Nucleus accumbens (tissue), 56 donors: ENCODE measurements at places on chromosomes 3 and 15.
A peak's percentile ranks its signal among the peaks of the same experiment; 100 is the strongest.

GRCh38 chr3:194285024-194285849 is 65.9 kb downstream of the CPN2 start:
- no peak for DNase-seq

DNA sequence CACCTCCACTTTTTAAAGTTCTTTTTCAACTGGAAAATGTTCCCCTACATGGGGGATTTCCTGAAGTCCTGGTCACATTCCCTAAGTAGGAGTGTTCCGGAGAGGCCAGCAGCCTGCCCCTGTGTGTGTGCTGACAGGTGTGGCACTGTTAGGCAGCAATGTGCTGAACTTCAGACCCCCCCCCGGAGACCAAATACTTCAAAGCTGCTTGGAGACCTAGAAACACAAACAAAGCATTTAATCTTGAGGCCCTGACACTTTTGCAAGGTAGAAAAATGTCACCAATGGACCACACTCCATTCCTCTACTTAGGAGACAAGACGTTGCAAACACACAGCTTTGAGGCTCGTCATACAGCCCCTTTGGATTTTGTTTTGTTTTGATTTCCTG is 259.6 kb upstream of the CTNNB1 start:
- no peak for DNase-seq

DNA sequence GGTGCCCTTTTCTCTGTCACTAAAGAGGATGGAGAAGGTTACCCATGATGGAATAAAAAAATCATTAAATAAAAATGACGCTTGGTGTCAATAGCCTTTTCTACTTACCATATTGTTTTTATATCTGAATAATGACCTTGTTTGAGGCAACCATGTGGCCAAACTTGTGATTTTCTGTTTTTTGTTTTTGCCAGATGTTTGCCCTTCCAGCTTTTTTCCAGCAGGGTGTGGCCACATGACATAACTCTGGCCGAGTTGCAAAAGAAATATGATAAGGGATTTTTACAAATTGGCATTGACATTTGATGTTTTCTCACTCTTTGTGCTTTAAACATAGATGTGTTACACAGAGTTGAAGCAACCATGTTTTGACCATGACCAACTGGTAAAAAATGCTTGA is 39.7 kb upstream of the EPHA3 start:
- no peak for DNase-seq

DNA sequence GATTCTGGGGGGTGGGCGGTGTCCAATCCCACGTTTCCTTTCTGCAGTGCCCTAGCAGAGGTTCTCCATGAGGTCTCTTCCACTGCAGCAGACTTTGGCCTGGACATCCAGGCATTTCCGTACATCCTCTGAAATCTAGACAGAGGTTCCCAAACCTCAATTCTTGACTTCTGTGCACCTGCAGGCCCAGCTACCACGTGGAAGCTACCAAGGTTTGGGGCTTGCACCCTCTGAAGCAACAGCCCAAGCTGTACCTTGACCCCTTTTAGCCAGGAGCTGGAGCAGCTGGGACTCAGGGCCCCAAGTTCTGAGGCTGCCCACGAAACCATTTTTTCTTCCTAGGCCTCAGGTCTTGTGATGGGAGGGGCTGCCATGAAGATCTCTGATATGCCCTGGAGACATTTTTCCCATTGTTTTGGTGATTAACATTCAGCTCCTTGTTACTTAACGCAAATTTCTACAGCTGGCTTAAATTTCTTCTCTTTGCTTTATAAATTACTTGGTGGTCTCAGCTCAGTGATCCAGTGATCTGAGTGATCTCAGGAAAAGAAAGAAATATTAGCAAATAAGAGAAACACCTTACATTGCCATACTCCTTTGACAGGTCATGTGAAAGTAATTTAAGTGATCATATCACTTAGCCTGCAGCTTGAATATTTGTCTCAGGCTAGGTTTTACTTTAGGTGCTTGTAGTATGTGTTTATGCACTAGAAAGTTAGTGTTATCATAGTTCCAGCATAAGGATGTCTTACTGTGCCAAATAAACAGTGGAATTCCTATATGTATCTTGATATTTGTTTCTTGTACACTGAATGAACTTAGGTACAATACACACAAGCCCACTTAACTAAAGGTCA is 3.0 kb downstream of the SNAP23 start:
- DNase-seq = no peak

DNA sequence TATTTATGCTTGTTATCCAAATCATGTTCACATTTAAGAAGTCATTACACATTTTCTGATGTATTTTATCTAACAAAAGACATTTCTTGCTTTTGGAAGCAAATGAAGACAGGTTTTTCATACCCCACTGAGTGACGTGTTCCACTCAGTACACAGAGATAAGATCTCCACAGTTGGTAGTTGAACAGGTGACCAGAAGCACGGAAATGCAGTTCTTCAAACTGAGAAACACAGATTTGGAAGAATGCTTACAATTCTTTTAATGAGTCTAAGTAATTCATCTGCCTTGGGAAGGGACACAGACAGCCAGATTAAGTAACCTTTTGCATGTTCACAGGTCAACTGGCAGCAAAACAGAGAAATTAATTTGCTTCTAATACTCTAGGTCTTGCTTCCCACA is 23.1 kb downstream of the PTX3 start:
- DNase-seq = no peak

- no peak for DNase-seq
Observed at GRCh38 chr15:38190501-38190900, 62.1 kb upstream of the SPRED1 start.

DNA sequence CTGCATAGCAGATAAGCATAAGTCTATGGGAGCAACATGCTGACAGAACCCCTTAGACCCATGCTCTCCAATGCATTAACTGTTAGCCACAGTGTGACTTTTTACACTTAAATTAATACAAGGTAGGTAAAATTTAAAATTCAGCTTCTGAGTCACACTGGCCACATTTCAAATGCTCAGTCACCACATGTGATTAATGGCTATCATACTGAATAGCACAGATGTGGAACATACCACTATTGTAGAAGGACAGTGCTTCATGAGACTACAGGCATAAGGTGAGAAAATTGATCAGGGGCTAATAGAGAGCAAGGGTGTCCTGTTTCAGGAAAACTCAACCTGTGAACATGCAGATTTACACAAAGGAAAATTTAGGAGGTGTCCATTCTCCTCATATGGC is 357.0 kb upstream of the SEMA6D start:
- DNase-seq = no peak

GRCh38 chr3:174477491-174477890 is 381.6 kb upstream of the NAALADL2 start:
- no peak for DNase-seq

GRCh38 chr3:42728668-42729364 is 26.2 kb upstream of the HHATL start:
- DNase-seq = no peak

DNA sequence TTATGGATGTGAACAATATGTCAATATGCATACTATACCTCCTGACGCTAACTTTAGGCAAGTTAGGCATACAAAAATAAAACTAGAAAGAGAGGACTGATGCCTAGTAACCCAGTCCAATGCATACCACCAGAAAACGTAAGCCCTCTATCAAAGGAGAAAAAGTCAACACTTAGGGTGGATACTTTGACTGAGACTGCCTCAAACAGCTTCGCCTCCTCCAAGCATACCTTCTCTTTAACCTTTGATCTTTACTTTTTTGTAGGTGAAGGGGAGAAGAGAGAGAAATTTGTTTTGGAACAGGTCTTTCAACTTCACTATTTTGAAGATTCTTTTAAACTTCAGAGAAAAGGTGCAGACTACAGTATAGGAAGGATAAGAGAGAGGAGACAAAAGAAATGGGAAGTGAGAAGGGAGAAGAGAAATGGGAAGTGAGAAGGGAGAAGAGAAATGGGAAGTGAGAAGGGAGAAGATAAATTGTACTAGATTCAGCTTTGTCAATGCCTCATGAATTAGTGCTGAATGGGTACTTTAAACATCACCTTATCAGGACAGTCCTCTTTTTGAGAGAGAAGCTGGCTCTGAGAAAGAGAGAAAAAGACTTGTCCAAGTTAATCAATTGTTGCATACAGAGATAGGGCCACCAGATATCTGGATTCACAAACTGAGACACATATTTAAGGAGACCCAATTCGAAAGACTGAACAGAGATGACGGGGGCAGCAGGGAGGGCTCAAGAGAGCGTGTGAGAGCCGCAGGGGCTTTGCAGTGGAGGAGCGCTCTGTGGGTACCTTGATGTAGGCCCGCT is 1.0 kb downstream of the P3H2 start:
- no peak for DNase-seq

GRCh38 chr3:149959443-149959842 is 11.3 kb downstream of the PFN2 start:
- no peak for DNase-seq

DNA sequence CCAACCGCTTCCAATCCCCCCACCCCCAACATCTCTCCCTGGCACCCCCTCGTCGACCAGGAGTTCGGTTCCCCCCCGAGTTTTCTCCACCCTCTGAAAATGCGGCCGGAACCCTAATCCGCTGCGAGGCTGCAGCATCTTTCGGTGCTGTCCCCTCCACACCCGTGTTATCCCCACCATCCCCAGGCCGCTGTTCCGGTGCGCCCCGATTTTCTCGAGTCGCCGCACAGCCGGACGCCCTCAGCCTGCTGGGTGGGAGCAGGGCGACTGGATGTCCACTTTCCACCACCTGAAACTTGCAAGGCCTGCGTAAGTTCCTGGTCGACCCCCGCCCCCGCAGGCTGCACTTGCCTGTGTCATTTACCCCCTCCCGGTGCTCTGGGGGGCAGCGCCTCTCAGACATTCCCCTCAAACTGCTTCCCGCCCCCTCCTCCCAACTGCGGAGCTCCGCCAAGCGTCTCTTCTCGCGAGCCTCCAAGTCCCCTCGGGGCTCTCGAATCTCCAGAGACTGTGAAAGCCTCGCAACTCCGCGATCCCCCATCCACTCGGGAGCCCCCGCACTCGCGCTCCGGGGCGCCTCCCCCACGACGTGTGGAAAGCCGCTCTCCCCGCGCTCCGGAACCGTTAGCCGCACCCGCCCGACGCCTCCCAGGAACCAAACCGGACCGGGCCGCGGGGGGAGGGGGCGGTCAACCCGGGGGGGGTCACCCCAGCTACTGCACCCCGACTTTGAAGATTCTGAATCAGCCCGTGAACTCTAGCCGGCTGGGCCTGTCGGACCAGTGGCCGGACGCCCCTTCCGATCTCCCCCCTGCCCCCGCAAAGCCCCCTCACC is 566 bp downstream of the ETV5 start:
- no peak for DNase-seq

DNA sequence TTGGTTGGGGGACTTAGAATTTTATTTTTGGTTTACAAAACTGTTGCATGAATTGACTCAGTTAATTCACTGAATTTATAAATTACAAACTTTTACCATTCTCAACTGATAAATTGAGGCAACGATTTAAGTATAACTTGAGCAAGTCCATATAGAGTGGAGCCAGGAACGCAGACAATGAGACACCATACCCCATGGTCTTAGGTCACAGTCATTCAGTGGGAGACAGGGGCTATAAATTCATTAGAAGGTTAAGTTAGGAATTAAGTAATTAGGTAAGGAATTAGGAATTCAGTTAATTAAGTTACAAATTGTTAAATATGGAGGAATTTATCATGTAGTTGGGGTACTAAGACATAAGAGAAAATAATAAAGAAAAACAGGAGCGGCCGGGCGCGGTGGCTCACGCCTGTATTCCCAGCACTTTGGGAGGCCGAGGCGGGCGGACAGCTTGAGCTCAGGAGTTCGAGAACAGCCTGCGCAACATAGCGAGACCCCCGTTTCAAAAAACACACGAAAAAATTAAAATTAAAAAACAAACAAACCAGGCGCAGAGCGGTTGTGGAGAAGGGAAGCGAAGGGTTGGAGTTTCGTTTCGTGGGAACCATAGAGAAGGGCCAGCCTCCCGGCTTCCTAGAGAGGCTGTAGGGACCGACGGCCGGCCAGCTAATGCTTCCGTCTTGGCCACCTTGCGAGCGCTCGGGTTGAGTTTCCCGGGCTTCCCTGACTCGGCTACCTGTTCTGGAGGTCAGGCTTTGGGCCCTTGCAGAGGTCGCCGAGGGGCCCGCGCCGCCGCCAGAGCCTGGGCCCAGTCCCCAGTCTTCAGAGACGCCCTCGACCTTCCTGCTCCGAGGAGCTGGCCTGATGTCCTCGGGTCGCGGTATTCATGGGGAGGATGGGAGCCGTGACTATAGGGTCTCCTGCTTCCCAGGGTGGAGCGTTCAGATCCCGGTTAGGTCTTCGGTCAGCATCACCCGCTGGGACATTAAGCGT is at the start of gene ZNF619:
Gene ZNF619 (plus strand): TSS at position 645 of the 993 bp plus-strand sequence. CDS start 858 bp downstream, outside the sequence.
- DNase-seq = peak; percentile 42

DNA sequence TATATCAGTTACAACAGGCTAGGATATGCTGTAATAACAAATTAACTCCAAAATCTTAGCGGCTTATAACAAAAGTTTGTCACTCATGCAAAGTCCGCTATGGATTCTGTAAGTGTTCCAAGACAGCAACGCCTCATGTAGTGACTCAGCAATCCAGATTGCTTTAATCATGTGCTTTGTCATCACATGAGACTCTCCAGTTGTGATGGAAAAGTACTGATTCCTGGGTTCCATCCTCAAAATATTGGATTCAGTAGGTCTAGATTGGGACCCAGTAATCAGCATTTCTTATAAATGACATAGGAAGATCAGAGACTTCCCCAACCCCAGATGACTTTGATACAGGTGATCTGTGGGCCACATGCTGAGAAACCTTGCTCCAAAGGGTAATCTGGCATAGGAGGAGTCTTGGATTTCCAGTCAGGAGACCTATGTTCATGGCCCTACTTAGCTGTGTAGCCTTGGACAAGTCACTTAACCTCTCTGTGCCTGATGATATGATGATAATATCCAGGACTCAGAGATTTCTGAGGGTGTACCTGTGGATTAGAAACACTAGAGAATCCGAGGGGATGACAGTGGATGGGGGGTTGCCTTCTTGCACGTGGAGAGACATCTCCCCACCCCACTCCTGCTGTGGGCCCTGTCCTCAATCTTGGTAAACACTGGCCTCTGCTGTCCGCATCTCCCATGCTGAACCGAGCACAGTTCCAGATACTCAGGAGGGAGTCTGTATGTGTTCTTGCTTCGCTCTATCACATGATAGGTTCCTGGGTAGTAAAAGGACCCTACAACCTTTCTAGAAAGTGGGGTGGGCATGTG is 65.5 kb downstream of the CORO2B start:
- DNase-seq = no peak

GRCh38 chr3:70464465-70464864 is 152.0 kb upstream of the MDFIC2 start:
- DNase-seq = no peak

DNA sequence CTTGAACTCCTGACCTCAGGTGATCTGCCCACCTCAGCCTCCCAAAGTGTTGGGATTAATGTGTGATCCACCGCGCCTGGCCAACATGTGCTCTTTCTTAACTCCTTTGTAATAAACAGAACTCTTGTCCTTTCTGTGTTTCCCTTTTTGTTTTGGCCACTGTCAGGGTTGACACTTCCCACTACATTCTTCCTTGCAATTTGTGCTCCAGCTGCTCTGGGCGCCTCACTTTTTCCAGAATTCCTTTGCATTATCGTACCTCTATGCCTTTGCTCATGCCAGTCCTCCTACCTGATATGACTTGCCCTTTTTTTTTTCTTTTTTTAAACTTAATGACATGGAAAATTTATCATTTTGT is 38.8 kb upstream of the SMAD3 start:
- no peak for DNase-seq

GRCh38 chr15:41827880-41828806 is at the start of gene JMJD7:
TSS of gene JMJD7 (plus strand) at chr15:41828092. CDS start at chr15:41828125, 33 bp downstream.
- peak; percentile 96 for DNase-seq

- DNase-seq = no peak
Observed at GRCh38 chr3:162019817-162020216, 523.2 kb downstream of the OTOL1 start.

GRCh38 chr15:38614621-38615020 is 50.0 kb upstream of the RASGRP1 start:
- DNase-seq = no peak

GRCh38 chr15:44713006-44713966 is 2.0 kb downstream of the B2M start:
- DNase-seq = no peak

GRCh38 chr3:70849911-70850699 is 537.7 kb upstream of the MDFIC2 start:
- no peak for DNase-seq
